ENCODE measurements at places on chromosomes 16 and 17. TPM values are rescaled to one million over a fixed set of nuclear protein-coding genes. Genes with fewer than 3 reads are reported as not detected.

Gene GPR139
- total RNA-seq, result not detected

Gene CAPN15
- total RNA-seq, result 69.7 TPM

GRCh38 chr16:46746821-46747776 is 1.0 kb downstream of the MYLK3 start:
- no peak for DNase-seq

DNA sequence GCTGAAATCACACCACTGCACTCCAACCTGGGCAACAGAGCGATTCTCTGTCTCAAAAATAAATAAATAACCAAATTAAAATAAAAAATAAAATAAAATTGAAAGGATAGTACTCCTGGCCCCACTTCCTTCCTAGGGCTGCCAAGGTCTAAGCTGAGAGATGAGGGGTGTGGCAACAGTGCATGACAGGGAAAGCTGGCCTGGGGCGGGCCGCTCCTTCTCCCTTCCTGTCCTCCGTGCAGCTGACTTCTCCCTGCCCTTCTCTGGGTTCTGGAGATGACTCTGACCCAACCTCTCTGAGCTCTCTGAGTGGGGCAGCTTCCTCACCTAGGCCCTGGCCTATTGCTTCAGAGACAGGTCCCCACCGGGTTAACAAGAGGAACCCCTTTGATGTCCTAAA is 8.7 kb upstream of the SLC25A39 start:
- DNase-seq, result no peak

GRCh38 chr17:38465391-38466345 is 37.4 kb downstream of the ARHGAP23 start:
- no peak for DNase-seq

DNA sequence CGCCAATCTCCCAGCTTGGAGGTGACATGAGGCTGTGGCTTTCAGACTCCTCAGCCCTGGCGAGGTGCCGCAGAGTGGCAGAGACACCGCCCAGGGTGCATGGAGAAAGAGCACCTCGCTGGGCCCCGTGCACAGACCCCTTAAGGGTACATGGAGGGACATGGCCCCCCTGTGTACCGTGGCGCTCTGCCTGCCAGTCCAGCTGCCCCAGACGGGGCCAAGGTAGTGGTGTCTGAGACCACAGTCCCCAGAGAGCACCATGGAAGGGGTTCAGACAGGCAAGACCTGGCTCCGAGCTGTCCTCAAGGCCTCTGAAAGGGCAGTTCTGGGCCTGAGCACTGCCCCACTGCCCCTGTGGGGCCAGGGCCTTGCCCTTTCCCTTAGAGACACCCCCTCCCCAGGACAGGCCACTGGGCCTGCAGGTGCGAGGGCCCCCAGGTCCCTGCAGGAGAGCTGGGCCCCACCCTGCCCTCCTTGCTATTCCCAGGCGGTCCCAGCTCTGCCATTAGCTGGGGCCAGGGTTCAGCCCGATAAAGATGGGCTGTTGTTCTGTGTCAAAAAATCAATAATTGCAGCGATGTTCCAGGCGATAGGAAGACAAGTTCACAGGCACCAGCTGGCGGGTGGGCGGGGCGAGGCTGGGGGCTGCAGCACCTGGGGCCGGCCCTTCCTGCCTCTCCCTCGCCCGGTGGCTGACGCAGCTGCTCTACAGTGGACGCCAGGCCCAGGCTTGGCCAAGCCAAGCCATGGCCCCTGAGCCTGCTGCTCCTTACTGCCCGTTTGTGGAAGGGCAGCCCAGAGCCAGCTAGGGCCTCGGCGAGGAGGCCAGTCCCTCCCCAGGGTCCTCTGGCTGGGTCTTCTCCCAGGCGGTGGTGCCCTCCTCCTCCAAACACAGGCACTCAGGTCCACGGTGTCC is 51.7 kb downstream of the ZFPM1 start:
- DNase-seq, result no peak

- DNase-seq, result peak; percentile 59
Observed at GRCh38 chr16:2475413-2476344, 752 bp downstream of the TBC1D24 start.

DNA sequence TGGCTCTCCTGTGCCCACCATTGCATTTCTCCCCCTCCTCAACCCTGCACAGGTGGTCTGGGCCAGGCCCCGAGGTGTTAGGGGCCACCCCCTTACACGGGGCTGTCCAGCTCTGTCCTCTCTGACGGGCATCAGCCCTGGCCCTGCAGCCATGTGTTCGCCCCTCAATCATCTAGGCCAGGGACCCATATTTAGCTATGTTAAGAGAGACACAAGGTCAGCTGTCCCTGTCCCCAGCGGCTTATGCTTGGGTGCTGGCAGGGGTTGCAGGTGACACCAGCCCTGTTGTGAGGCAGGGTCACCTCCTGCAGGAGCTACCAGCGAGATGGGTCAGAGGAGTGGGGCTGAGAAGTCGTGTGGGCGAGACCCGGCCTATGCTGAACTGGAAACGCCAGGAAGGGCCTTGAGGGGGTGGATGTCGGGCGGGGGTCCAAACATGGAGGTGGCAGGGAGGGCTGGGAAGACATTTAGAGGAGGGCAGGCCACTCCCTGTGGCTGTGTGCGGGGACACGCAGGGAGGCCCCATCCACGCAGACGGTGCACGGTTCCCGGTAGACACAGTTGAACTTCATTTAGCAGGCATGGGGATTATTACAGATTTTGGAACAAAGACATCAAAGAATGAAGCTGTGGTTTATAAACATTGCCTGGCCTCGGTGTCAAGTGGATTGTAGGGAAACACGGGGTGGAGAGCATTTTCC is 133.2 kb upstream of the CHMP6 start:
- DNase-seq, result no peak

- peak; percentile 74 for DNase-seq
Observed at GRCh38 chr17:63931981-63932561, at the start of gene CD79B. Gene CD79B (minus strand): TSS chr17:63932331. CDS start chr17:63932261, 70 bp downstream.

Gene MT1M
- total RNA-seq, result not detected

- no peak for DNase-seq
Observed at GRCh38 chr17:75566416-75566815, 21.2 kb upstream of the MYO15B start.

Gene TSR1
- 55.1 TPM for total RNA-seq

- DNase-seq, result no peak
Observed at GRCh38 chr16:73268366-73268993, 220.6 kb upstream of the ZFHX3 start.

DNA sequence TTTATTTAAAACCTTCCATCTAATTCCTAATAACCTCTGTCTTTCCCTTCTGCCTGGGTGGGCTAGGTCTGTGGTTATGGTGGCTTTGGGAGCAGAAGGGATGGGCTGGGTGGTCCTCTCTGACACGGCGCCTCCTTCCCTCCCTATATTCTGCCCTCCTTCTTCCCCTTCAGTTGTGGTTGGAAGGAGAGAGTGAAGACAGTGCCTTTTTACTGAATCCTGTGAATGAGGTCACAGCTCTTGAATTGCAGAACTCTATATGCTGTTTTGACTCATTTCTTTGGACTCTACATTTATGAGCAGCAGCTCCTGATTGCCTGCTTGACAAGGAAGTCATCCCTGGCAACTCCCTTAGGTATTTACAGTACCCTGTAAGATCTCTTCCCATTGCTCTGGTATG is 256.0 kb upstream of the ELAC2 start:
- DNase-seq, result no peak

DNA sequence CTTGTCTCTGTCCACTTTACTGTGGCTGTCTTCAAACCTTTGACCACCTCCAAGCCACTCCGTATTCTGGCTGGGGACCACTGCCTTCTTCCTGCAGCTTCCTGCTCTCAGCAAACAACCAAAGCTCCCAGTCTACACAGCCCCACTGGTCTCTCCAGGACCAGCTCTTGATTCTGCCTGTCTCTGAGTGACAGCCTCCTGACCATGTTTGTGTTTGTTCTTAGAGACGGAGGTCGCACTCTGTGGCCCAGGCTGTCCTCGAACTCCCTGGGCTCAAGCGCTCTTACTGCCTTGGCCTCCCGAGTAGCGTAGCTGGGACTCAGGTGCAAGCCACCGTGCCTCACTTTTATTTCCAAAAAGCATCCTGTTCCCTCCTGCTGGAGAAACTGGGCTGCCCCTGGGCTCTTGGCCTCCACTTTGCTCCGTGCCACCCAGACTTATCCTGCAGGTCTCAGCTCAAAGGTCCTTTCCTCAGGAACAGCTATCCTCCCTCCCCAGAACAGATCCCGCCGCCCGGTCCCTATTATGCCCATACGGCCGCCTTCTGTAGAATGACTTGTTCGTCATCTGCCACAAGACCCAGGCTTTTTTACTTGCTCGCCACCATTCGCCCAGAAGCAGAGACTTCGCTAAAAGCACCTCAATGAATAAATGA is 9.1 kb downstream of the MNT start:
- no peak for DNase-seq

Gene KRTAP4-5
- not detected for total RNA-seq

Gene MSLN
- not detected for total RNA-seq

Gene CENPN
- total RNA-seq, result 76.0 TPM

DNA sequence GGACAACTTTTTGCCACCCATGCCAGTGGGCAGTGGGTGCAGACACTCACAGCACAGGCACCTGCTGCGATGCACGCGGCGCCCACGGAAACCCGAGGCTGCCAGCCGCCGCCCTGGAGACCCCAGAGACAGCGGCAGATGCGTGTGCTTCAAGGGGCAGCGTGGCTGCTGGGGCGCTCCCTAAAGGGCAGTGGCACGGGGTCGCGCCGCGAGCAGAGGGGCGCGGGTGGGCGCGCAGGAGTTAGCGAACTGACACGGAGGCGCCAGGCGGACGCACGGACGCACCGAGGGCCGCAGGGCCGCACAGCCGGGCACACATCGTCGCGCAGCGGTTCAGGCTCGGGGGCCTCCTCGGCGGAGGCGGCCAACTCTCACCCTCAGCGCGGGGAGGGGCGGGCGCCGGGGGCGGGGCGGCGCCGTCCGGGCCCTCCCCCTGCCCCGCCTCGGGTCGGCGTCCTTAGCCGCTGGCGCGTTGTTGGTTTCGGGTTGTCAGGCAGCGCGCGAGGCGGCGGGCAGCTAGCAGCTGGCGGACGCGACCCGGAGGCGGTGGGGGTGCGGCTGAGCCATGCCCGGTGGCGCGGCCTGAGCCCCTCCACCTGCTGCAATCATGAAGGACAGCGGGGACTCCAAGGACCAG is at the start of gene KIF19:
KIF19 (plus strand) TSS at position 484 of the 637 bp plus-strand sequence; CDS start at position 608, 124 bp downstream.
- peak; percentile 72 for DNase-seq
